Right ventricle myocardium inferior (tissue), 1 donor: ENCODE measurements at places on chromosomes 1 and 21. TPM values are rescaled to one million over a fixed set of nuclear protein-coding genes. Genes with fewer than 3 reads are reported as not detected.

GRCh38 chr21:41881051-41881450 is 1.9 kb upstream of the PRDM15 start:
- no peak for DNase-seq

Gene C1orf94
- total RNA-seq: not detected

DNA sequence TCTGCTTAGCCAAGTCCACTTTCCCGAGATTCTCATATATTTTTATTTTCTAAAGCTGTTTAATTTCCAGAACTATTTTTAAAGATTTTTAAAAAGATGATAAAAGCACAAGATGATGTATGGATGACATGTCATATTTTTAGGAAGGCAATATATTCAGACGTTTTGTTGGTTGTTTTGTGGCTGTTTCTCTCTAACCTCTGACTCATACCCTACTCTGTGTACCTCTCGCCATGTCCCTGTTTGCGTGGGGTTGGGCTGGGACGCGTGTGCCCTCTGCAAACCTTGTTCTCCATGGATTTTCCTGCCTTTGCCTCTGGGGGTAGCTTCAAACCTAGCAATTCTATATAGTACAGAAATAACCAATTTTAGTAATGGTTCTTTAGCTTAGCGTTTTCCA is 132.0 kb downstream of the GALNT2 start:
- DNase-seq: no peak

GRCh38 chr1:212953321-212953720 is 3.0 kb downstream of the VASH2 start:
- DNase-seq: no peak

Gene CC2D1B
- 14.1 TPM for total RNA-seq

- no peak for DNase-seq
Measured at GRCh38 chr1:196680107-196680506, 28.3 kb downstream of the CFH start.

- DNase-seq: no peak
Measured at GRCh38 chr1:112312879-112313278, 83.1 kb upstream of the CTTNBP2NL start.

- no peak for DNase-seq
Measured at GRCh38 chr1:106680776-106681344, 375.6 kb upstream of the PRMT6 start.

Gene PLEKHG5
- total RNA-seq: 16.8 TPM

DNA sequence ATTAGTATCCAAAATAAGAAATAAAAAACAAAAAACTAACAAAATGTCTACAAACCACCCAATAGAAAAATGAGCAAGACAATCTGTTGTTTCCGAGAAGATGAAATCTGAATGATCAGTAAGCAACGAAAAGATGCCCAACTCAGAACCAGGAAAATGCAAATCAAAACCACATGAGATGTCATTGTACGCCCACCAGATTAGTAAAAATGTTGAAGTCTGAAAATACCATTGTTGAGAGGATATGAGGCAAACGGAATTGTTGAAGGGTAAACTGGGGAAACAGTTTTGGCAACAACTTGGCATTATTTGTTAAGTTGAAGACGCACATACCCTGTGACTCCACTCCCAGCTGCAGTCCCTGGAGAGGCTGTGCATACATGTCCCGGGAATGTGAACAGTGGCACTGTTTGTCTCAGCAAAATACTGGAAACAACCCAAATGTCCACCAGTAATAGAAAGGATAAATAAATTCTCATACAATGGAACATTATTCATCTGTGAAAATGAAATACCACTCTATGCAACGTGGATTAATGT is 10.6 kb downstream of the ZBTB17 start:
- no peak for DNase-seq

DNA sequence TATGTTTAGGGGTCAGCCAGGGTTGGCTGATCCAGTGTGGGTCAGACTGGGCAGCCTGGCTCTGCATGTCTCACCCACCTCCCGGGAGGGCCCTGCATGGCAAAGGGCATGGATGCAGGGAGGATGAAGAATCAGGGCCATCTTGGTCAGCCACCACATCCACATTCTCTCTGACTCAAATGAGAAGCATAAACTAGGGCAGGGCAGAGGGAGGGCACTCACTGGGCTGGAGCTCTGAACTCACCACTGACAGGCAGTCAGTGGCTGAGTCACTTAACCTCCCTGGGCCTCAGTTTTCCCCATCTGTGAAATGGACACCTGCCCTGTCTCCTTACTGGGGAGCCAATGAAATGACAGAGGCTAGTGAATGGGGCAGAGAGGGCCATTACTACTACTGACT is 4.3 kb upstream of the CELA2A start:
- DNase-seq: no peak

Gene CCDC185
- not detected for total RNA-seq

DNA sequence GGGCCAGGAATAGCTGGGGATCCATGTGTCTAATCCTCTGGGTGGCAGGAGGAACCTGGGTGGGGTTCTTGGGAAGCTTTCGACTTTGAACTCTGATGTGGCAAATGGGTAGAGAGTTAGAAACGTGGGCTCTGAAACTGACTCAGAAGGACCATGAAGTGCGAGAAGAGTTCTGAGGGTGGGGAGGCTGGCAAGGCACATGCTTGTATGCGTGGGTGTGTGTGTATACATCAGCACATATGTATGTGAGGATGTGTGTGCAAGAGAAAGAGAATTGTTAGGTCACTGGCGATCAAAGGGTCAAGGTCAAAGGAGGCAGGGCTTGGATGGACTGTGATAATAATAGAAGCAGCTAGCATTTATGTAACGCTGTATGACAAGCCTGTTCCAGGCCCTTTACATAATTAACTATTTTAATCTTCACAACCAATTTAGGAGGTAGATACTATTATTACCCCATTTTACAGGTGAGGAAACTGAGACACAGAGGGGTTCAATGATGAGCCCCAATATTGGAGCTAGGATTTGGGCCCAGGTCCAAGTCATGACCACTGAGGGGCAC is 84.5 kb upstream of the POU3F1 start:
- DNase-seq: no peak

GRCh38 chr1:164695956-164696665 is 137.1 kb downstream of the PBX1 start:
- no peak for DNase-seq

Gene MMEL1
- 0.35 TPM for total RNA-seq

DNA sequence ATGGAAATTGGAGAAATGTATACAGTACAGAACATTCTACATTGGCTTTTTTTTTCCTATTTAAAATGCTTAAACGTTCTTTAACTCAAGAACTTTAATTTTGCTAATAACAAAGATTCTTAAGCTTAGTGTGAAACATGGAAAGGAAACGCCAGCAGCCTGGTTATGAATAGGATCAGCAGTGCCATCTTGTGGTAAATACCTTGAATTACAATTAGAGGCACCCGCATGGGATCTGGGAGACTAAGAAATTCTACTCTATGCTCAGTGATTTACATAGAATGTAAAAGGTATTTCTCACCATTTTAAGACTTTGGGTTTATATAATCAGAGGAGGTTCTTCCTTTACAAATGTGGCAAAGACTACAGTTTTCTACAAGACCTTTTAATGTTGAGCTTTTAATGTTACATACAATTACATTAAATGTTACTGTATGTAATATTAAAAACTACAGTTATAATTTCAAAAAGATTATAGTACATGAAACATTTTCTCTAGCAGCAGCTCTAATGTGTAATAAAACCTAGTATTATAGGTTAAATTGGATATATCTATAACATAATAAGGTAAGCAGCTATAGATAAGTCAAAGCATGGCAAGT is 32.1 kb upstream of the APOBEC4 start:
- DNase-seq: no peak

DNA sequence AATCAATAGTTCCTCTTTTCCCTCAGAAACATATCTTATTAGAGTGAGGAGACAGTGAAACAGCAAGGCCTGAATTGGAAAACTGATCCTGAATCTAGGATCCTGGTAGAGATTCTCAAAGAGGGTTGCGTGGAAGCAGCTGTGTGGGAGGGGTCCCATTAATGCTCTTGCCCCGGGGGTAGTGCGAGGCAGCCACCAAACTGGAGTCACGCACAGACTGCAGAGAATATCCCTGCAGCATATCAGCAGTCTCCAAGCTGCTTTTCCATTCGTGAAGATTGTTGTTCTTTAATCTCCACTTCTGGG is 150.1 kb downstream of the DISC1 start:
- no peak for DNase-seq

Gene VHLL
- not detected for total RNA-seq

DNA sequence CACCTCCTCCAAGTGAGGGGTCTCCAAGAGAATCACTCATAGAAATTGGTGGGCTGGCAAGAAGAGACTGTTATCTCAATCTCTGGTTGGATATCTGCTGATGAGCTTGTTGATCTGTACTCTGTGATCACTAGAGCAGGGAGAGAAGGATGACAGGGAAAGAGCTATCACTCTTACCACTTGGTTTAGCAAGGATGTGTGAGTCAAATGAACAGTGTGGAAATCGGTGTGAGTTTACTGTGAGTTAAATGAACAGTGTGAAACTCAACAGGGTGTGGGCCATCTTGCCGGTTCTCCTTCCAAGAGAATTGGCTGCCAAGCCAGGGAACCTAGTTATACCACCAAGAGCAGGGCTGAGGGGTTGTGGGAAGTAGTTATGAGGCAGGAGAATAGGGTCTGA is 33.3 kb upstream of the CD1D start:
- DNase-seq: no peak

- peak; percentile 76 for DNase-seq
Measured at GRCh38 chr1:59141267-59141863, 155.5 kb upstream of the FGGY start.

DNA sequence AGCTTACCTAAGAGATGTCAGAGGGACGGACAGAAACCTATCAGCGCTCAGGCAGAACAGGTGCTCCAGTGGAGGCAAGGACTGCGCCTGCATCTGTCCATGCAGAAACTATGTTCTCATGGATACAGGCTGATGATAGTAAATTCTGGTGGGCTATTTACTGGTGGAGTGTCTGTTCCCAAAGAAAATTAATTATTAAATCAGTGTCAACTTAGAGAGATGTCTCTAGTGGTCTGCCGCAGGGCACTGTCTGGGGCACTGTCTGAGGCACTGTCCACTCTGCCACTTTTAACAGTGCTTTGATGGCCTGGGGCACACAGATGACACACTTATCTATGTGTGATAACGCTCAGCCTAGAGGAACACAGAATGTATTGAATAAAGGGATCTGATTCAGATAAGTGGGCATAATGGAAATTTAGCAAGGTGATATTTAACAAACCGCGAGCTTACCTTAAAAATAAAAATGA is 148.1 kb downstream of the RGS7 start:
- DNase-seq: no peak

Gene CD48
- 2.0 TPM for total RNA-seq

GRCh38 chr1:152654110-152654509 is 9.1 kb upstream of the LCE2D start:
- DNase-seq: no peak

DNA sequence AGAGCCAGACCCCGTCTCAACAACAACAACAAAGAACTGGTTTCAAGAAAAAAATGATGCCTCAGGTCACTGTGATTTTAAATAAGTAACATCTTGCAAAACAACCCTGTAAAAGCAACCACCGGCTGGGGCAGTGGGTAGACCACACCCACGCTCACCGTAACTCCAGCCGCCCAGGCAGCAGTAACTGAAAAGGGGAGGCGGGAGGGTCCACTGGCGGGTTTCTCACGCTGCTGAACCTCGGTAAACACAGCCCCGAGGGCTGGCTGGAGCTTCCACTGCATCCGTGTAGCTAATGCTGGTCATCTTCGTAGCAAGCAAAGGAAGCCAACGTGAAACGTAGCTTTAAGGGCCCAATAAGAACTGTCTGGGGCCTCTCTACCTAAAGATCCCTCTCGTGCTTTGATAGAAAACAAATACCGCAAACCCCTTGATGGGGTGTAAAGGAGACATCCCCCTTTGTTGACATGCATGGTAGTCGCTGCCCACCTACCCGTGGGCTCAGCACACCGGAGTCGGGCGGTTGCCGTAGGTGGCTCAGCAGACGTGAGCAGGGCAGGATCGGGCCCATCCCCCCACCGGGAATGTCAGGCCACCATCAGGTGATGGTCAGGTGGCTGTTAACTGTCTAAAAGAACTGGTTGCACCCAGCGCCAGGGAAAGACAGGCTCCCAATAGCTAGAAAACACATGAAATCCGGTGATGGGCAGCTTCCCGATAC is 4.2 kb downstream of the C1orf159 start:
- no peak for DNase-seq

GRCh38 chr1:179708434-179709195 is 34.5 kb upstream of the FAM163A start:
- no peak for DNase-seq

DNA sequence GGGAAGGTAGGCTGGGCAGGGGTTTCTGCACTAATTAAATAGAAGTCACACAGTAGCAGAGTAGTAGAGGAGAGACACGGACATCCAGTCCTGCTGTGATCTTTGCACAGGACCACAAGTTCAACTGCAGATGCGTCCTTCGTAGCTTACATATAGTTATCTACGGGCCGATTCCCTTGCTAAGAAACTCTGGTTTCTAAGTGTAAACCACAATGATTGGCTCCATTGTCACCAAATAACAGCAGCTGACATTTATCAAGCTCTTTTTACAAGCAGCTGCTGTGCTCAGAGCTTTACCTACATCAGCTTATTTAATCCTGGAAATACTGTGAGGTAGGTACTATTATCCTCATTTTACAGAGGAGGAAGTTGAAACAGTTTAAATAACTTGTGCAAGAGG is 3.1 kb downstream of the SLC45A3 start:
- DNase-seq: no peak

DNA sequence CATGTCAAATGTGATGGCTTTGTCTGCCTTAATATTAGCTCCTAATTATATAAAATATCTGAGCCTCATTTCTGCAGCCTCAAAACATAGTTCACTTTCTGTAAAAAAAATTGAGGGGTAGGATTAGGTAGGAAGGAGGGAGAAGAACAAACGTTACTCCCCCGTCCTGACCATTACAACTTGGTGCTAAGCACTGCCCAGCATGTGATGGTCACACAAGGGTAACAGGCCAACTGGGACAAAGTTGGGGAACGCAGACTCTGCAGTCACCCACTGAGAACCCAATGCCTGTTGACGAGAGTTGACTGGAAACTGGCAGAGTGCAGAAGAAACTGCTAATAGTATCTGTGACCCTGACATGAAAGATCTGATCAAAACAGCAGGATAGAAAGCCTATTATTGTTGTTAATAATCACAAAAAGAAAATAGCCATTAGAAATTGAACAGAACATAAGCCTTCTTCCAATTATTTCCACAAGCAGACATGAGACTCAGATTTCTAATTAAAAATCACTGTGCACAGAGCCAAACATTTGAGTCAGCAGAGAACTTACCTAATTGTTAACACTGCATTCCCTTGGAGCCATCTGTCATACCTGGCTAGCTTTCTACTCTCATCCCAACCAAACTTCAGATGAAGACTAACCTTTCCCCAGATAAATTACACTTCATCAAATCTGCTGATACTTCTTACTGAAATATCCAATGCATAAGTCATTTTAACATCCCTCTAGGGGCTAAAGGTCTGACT is 5.5 kb downstream of the SORT1 start:
- DNase-seq: no peak

Gene FLG2
- total RNA-seq: not detected

GRCh38 chr1:67939186-67939743 is 106.0 kb upstream of the GNG12 start:
- DNase-seq: no peak

- DNase-seq: no peak
Measured at GRCh38 chr1:22216210-22216883, 73.5 kb upstream of the WNT4 start.

Gene FAM72B
- total RNA-seq: 0.43 TPM
